ENCODE measurements at places on chromosomes 1 and 21. TPM values are rescaled to one million over a fixed set of nuclear protein-coding genes. Genes with fewer than 3 reads are reported as not detected.

The EPHB2 gene
- total RNA-seq: 69.4 TPM

- H3K4me1 ChIP-seq: peaks cover 2% of the 10 kb centered on the region
- no peak for DNase-seq
- H3K36me3 ChIP-seq: no peaks in the 10 kb centered on the region
- no peak overlapping the region for H3K27ac ChIP-seq
- no peak overlapping the region for H3K4me3 ChIP-seq
- H3K27me3 ChIP-seq: peaks cover 6% of the 10 kb centered on the region
These were observed 77.3 kb upstream of the GADD45A start for GRCh38 chr1:67607699-67608098.

The ATF6 gene
- 21.0 TPM for total RNA-seq

The TMPRSS2 gene
- total RNA-seq: 23.7 TPM

- no peak overlapping the region for H3K4me3 ChIP-seq
- no peaks in the 10 kb centered on the region for H3K36me3 ChIP-seq
- DNase-seq: no peak
These were observed 475.4 kb downstream of the PTPRU start for GRCh38 chr1:29711582-29712283.

DNA sequence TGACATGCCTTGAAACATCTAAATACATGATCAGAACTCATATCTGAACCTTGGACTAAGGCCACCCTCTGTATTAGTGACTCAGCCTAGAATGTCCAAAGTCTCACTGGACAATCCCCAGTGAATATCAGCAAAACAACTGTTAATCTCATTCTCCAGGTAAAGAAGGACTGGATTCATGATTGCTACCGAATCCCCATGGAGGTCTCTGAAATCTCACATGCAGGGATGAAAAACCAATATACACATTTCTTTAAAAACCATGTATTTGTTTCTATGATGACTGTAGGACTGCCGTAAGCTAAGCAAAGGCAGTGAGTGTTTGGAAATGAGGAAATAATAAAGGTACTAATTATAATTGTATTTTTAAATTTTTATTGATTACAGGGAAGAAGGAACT is at the start of gene OR2L3:
OR2L3 (plus strand) TSS at position 301 of the 400 bp plus-strand sequence. CDS start 13,846 bp downstream, outside the sequence.
- no peak within 1 kb of the TSS for H3K27ac ChIP-seq
- DNase-seq: no peak
- H3K4me3 ChIP-seq: no peak within 1 kb of the TSS
- H3K36me3 ChIP-seq: no peaks in the 10 kb centered on the region
- no peaks in the 10 kb centered on the region for H3K27me3 ChIP-seq

- H3K36me3 ChIP-seq: no peaks in the 10 kb centered on the region
- H3K4me3 ChIP-seq: peak overlapping the region; percentile 83
- peak; percentile 79 for DNase-seq
- H3K27me3 ChIP-seq: peaks cover 37% of the 10 kb centered on the region
- peak overlapping the region; percentile 81 for H3K27ac ChIP-seq
- peaks cover 39% of the 10 kb centered on the region for H3K4me1 ChIP-seq
These were observed 1.9 kb downstream of the EFNA3 start for GRCh38 chr1:155080312-155081228.

The TXNIP gene
- 38.8 TPM for total RNA-seq

- H3K4me3 ChIP-seq: no peak overlapping the region
- DNase-seq: no peak
- H3K36me3 ChIP-seq: no peaks in the 10 kb centered on the region
- H3K4me1 ChIP-seq: peaks cover 4% of the 10 kb centered on the region
These were observed 37.5 kb downstream of the CTNNBIP1 start for GRCh38 chr1:9872430-9873165.

DNA sequence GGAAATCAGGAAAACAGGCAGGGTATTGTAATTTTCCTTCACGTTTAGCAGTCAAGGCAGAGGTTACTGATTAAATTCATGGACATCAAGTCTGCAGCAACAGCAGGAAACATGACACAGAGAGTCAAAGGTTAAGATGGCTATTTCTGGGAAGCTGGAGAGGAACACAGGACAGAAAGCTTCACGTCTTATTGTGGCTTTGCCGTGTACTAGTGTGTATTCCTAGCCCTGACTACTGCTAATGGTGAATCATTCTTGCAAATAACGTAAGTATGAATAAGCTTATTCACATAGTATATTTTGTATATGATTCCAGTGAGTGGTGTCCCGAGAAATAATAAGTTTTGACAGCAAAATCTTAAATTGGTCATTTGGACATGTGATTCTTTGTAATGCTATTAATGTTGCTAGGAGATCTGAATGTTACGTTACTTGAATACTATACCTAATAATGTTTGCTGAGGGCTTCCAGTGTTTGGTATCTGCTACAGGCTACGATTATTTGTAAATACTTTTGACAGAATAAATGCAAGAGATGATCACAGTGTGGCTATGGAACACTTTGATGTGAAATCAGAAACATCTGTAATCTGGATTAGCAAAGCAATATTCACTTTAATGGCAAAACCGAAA is 77.4 kb downstream of the DISP1 start:
- DNase-seq: no peak
- no peak overlapping the region for H3K27ac ChIP-seq
- H3K36me3 ChIP-seq: peaks cover 3% of the 10 kb centered on the region
- no peak overlapping the region for H3K4me3 ChIP-seq
- H3K27me3 ChIP-seq: no peaks in the 10 kb centered on the region

The PPIAL4G gene
- total RNA-seq: 0.14 TPM

DNA sequence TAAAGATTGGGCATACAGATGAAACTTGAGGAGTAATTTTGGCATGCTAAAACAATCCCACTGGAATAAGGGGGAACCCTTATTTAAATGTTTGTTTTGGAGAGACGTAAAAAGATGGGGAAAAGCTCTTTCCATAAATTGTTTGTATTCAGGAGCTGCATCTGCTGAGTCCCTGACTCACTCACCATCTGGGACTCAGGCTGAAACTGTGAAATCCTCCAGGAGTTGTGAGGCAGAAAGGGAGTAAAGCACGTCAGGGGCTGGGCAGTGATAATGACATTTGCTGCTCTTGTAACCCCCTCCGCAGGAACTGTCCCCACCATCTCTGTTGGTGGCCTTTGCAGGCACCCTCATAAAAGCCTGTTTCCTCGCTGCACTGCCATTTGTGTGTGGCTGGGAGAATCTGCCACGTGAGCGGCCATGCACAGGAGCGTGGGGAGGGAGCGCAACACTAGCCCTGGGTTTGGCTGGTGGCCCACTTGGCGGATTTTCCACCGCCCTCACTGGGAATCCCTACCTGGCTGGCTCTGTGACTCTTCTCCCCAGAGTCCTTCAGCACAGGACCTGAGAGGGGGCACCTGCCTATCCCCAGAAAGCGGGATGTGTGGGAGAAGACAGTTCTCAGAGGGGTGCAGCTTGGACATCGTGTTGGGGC is 45.3 kb downstream of the ZSCAN20 start:
- H3K4me1 ChIP-seq: no peaks in the 10 kb centered on the region
- DNase-seq: no peak
- H3K27ac ChIP-seq: no peak overlapping the region
- H3K4me3 ChIP-seq: no peak overlapping the region

GRCh38 chr1:115311474-115311989 is 26.5 kb downstream of the NGF start:
- H3K27me3 ChIP-seq: peaks cover 4% of the 10 kb centered on the region
- no peaks in the 10 kb centered on the region for H3K36me3 ChIP-seq
- H3K27ac ChIP-seq: no peak overlapping the region
- H3K4me3 ChIP-seq: no peak overlapping the region

The HSD3B2 gene
- not detected for total RNA-seq

DNA sequence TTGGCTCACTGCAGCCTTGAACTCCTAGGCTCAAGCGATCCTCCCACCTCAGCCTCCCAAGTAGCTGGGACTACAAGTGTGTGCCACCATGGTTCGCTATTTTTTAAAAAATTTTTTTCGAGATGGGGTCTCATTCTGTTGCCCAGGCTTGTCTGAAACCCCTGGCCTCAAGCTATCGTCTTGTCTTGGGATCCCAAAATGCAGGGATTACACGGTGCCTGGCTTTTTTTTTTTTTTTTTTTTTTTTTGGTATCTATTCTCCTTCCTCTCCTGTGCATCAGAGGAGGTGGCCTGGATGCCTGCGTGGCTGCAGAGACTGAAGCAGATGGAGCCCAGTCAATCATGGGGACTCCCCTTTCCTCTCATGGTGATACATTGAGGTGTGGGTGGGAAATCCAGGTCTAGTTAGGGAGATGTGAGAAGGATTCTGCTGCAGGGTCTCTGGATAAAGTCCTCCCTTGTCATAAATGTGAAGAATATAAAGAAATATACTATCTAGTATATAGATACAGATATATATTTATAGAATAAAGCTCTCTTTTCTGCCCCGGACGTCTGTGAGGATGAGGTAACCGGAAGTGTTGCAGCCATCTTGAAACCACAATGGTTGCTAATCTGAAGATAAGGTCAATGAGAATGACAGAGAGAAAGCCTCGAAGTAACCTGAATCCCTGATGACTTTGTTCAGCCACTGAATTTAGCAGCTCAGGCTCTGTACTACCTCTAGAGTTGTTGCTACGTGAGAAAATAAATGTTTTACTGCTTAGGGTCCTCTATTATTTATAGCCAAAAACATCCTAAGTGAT is 19.5 kb upstream of the RGSL1 start:
- no peak for DNase-seq
- no peaks in the 10 kb centered on the region for H3K27me3 ChIP-seq
- no peak overlapping the region for H3K4me3 ChIP-seq

DNA sequence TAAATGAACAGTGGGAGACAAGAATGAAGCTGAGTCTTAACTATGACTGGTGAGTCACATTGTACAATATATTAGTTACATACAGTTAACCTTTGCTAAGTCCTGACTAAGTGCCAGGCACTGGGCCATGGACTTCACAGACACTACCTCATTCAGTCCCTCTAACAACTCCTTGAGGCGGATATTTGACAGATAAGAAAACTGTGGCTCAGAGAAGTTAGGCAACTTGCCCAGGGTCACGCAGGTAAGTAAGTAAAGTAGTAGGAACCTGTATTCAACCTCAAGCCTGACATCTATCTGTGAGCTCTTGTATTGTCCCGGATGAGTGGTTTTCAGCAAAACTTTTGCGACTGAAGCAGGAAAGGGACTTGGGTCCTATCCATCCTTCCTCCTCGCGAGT is 62.1 kb downstream of the GNG12 start:
- no peak overlapping the region for H3K27ac ChIP-seq
- H3K4me3 ChIP-seq: no peak overlapping the region
- no peak for DNase-seq
- peaks cover 2% of the 10 kb centered on the region for H3K36me3 ChIP-seq
- peaks cover 2% of the 10 kb centered on the region for H3K4me1 ChIP-seq

DNA sequence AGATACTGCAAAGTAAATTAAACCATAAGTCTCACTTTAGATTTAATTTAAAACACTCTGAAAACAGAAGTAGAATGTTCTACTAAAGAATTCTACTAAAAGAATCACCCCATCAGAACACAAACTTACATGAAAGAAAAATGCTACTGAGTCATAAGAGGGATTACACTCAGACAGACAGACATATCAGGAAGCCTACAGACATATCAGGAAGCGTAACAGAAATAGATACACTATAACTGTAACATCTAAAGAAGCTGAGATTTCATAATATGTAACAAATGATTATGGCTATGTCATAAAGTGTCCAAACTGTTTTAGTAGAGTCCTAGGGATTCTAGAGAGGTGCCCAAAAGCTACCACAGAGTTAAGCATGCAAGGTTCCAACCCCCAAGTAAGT is 23.9 kb downstream of the FOXJ3 start:
- no peak overlapping the region for H3K4me3 ChIP-seq
- H3K27ac ChIP-seq: no peak overlapping the region
- DNase-seq: no peak

GRCh38 chr1:107622535-107622934 is 342.4 kb downstream of the VAV3 start:
- H3K27me3 ChIP-seq: no peaks in the 10 kb centered on the region
- H3K27ac ChIP-seq: no peak overlapping the region
- H3K4me1 ChIP-seq: no peaks in the 10 kb centered on the region
- H3K4me3 ChIP-seq: no peak overlapping the region

- peaks cover 39% of the 10 kb centered on the region for H3K27me3 ChIP-seq
- peaks cover 3% of the 10 kb centered on the region for H3K4me1 ChIP-seq
- DNase-seq: no peak
- no peaks in the 10 kb centered on the region for H3K36me3 ChIP-seq
These were observed 216.1 kb upstream of the GRIK3 start for GRCh38 chr1:37250371-37250770.

DNA sequence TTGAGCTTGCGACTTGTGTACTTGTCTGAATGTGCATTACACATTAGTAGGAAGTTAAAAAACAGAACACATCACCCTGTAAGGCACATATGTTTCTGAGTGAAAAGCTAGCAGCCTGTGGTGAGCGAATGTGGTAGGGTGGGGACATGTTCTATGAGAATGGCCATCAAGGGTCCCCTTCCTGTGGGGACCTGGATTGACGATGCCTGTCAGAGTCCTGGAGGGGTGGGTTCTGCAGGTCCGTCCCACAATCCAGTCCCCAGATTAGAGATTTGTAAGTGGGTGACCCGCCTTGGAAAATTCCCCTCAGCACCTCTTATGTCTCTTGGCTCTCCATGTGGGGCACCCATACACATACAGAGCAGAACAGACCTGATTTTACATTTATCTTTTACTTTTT is 40.0 kb downstream of the MTARC1 start:
- peaks cover 7% of the 10 kb centered on the region for H3K4me1 ChIP-seq
- H3K27me3 ChIP-seq: no peaks in the 10 kb centered on the region
- no peak overlapping the region for H3K4me3 ChIP-seq
- no peak for DNase-seq
- H3K36me3 ChIP-seq: peaks cover 1% of the 10 kb centered on the region

- H3K36me3 ChIP-seq: no peaks in the 10 kb centered on the region
- no peak overlapping the region for H3K4me3 ChIP-seq
- DNase-seq: no peak
- peaks cover 11% of the 10 kb centered on the region for H3K27me3 ChIP-seq
- H3K27ac ChIP-seq: no peak overlapping the region
- H3K4me1 ChIP-seq: no peaks in the 10 kb centered on the region
These were observed 11.4 kb upstream of the PCBP3 start for GRCh38 chr21:45632160-45632559.

The NFYC gene
- total RNA-seq: 73.4 TPM
